ENCODE measurements at places on chromosomes 1 and 21. TPM values are rescaled to one million over a fixed set of nuclear protein-coding genes. Genes with fewer than 3 reads are reported as not detected.

Gene GJC2
- 0.54 TPM for total RNA-seq

Gene CDCA8
- total RNA-seq, result 4.4 TPM

Gene HAO2
- total RNA-seq, result not detected

DNA sequence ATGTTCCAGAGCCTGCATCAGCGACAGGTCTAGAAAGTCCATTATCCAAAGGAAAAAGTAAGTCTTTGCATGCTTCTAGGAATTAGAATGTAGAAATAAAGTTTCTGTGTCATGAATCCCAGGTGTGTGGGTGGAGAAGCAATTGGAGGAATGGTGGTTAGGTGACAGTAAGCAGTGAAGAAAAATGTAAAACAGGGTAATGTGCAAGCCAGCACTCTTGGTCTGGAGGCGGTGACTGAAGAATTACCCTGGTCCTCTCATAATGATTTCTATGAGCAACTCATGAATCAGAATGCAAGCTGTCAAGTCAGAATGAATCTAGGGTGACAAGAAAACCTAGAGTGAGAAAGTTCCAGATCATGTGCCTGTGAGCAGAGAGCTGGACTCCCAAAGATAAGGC lies 33.6 kb downstream of the PLPPR4 start:
- H3K27ac ChIP-seq, result no peak overlapping the region
- no peaks in the 10 kb centered on the region for H3K4me1 ChIP-seq
- no peaks in the 10 kb centered on the region for H3K36me3 ChIP-seq
- no peak overlapping the region for H3K4me3 ChIP-seq
- no peaks in the 10 kb centered on the region for H3K27me3 ChIP-seq
